ENCODE measurements at places on chromosomes 4 and X.
A peak's percentile ranks its signal among the peaks of the same experiment; 100 is the strongest.

- no peak for DNase-seq
Observed at GRCh38 chr4:61296144-61296543, 96.0 kb downstream of the ADGRL3 start.

GRCh38 chr4:46994007-46994405, 625 bp upstream of the GABRA4 start:
- no peak for DNase-seq

GRCh38 chr4:34362654-34363053, 1881.7 kb downstream of the ARAP2 start:
- DNase-seq, result no peak

- no peak for DNase-seq
Observed at GRCh38 chrX:101973066-101973465, 41.2 kb upstream of the ZMAT1 start.

DNA sequence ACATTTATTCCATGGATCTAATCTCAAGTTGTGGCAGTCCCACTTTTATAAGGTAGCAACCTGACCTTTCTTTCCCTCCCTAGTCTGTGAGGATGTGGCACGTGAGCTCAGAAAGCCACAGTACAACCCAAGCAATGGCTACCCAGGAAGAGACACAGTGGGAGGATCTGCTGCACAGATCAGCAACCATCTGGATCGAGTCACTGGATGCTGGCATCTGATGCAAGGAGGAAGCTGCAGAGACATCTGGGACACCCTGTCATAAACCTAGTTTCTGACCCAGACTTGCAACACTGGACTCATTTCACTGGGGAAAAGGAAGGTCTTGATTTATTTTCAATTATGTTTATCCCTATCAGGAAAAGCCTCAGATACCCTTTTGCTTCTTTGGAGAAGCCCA, 327.1 kb downstream of the PAPSS1 start:
- no peak for DNase-seq

DNA sequence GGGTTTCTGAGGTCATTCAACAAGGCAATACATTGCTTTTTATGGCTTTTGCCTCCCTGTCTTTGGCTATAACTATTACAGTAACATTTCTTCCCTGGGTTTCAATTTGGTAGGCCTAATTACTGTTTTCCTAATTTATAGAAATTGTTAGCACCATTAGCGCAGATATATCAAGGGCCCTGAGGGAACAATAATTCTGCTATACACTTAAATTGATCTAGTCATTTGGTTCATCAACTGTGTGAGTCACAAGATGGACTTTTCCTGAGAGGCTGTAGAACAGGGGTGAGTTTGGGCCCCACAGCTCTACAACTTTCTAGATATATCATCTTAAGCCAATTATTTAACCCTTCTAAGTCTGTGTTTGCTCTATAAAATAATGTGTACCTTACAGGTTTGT, 107.9 kb downstream of the COMMD8 start:
- DNase-seq, result no peak

- no peak for DNase-seq
Observed at GRCh38 chr4:155543126-155543765, 123.4 kb upstream of the GUCY1A1 start.

DNA sequence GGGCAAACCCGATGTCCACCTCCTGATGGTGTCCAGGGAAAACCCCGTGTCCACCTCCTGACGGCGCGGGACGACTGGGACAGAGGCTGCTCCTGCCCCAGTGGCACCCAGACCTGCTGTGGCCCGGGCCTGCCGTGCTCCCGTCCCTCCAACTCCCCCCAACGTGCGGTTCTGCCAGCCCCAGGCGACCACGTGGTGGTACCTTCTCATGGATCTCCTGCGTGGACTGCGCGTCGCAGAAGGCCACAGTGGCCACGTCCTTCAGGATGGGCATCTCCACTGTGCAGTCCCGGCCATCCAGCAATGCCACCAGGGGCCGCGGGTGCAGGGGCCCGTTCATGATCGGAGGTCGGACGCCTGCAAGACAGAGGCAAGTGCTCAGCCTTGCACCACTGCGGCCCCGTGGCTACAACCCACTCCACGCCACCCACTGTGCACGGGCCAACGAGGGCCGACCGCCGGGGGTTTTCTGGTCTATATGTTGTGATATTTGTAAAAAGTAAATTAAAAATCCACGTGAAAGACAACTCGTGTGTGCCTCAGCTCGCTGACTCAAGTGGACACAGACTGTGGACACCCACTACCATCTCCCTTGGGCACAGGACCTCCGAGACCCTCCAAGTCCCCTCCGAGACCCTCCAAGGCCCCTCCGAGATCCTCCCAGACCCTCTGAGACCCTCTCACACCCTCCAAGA, 10.8 kb downstream of the CTBP1 start:
- no peak for DNase-seq

DNA sequence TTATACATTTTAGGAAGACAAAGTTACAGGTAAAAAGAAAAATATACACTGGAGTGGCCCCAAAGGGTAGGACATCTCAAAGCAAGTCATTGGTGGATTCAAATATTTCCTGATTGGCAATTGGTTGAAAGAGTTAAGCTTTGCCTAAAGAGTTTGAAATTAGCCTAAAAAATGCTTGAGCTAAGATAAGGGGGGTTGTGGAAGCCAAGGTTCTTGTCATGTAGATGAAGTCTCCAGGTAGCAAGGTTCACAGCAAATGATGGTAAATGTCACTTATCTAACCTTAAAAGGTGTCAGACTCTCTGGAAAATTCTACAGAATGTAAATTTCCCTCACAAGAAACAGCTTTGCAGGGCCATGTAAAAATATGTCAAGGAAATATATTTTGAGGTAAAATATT, 596.7 kb downstream of the FAT4 start:
- no peak for DNase-seq

DNA sequence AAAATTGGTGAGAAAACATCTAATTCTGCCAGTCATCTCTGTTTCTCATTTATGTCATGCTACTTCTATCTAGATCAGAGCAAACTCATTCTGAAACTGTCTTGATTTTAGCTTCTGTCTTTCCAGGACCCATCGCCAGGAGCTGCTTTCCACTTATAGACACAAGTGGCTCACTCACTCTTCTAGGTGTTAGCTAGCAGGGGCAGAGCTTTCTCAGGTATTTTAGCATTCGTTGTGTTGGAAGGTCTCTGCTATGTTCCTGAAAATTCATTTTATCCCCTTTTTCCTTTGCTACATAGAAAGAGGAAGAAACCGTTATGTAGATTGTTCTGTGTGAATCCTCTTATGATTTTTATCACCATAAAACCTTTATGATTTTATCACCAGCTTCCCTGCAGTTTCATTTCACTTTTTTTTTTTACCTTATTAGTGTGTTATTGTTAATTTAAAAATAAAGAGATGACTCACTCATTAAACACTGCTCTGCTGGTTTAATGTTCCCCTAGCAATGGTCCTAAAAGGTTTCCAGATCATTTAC, 246.6 kb upstream of the AADAT start:
- no peak for DNase-seq

GRCh38 chrX:9530848-9531274, 66.0 kb downstream of the TBL1X start:
- peak; percentile 20 for DNase-seq

DNA sequence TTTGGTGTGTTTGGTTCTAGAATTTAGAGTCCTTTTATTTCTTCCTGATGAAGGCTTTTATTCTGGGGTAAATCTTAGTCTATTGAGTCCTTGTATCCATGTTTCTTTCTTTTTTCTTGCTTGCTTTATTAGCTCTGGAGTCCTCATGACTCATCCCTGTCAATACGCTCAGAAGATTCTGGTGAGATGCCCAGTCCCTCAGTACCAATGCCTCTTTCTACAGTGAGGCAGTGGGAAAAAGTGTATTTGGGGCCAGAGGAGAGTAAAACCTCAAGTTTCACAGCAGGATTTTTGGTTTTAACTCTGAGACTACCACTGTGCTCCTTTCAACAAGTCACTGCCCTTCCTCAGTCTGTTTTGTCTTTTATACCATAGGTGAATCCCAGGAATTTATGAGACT, 368.0 kb downstream of the GBA3 start:
- no peak for DNase-seq

- DNase-seq, result no peak
Observed at GRCh38 chr4:4781936-4782707, 77.3 kb upstream of the MSX1 start.

- DNase-seq, result no peak
Observed at GRCh38 chr4:139734201-139734874, 68.7 kb downstream of the MGST2 start.

DNA sequence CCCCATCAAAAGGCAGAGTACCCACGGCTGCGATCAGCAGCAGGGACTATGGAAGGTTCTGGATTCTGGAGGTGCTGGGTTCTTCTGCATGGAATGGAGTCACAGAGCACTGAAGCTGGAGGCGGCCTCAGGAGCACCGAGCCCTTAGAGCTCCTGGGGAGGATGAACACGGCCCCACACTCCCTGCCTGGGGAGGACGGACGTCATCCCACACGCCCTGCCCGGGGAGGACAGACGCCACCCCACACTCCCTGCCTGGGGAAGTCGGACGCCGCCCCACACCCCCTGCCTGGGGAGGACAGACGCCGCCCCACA, 9.9 kb downstream of the LRPAP1 start:
- no peak for DNase-seq

DNA sequence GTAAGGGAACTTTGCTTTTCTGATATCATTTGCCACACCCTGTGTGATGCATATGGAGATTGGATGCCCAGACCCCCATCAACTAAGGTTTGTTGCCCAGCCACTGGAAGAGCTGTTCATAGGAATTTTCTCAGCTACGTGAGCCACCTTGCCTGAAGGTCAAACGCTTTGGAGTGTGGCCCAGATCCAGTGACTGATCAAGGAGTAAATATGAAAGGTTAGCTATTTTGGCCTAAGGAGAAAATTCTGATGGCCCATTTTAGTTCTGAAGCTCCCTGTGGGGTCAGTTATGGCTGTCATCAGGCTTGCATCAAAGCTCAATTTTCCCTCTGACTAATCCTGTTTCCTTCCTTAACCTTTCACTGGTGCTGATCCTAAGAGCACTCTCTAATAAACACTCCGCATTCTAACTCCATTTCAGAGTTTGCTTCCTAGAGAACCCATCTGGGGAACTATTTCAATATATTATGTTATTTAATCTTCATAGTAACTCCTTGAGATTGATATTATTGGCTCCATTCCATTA, 407.7 kb downstream of the SPRY1 start:
- DNase-seq, result no peak

GRCh38 chr4:151408380-151408629, 671 bp upstream of the FHIP1A start:
- no peak for DNase-seq

GRCh38 chr4:150821641-150822040, 193.4 kb downstream of the LRBA start:
- no peak for DNase-seq

DNA sequence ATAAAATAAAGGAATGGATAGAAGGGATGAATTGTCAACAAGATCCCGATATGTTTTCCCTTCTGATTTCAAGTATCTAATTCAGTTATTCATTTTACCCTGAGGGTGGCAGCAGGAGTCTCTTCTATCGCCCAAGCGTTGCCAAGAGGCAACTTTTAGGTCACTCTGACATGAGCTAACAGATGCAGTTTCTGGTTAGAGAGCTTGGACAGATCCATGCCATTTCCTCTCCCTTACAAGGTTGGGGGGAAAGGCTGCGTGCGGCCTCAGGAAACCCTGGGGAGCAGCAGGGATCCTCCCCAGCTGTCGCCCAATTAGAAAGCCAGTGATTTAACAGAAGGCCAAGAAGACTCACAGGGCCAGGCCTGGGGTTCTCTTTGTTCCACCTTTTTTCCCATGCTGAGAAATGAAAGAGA, 35.3 kb upstream of the WAS start:
- DNase-seq, result no peak

DNA sequence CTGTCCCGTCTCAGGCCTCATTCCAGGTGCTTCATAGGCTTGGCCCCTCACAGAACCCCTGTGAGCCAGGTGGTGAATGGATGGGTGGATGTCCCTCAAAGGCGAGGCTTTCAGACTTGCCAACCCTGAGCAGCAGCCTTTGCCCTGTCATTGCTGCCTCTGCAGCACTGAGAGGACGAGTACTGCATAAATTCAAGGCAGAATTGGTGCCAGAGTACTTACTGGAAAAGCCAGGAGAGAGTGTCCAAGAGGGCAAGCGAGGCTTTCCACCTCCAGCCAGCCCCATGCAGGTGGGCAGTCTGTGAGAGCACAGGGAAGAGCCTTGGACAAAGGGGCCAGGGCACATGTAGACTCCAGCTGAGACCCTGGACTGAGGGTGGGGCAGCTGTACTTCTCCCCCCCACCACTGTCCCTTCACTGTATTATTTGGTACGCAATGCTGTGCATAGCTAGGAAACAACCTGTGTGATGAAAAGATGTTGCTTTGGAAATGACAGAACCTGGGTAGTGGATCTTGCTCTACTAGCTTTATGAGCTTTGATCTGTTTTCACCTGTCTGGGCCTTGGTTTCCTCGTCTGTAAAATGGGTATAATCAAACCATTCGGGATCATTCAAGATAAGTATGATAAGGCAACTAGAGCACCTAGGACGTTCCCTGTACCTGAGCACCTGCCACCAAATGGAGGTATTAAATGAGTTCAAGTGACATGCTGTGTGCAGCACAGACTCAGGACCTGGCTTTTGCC, 224.9 kb upstream of the PSAPL1 start:
- no peak for DNase-seq

DNA sequence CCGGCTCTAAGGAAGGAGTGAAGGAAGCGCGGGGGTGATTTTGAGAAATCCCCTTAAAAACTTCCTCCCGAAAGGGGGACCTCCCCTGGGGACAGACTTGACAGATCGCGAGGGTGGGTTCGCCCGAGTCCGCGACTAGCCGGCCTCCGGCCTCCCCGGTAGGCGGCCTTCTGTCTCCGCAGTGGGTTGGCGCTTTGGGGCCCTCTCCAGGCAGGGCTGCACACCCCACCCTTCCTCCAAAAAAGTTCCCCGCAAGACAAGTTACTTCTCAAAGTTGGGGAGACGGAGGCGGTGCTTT, 24.8 kb downstream of the HOPX start:
- DNase-seq, result no peak

DNA sequence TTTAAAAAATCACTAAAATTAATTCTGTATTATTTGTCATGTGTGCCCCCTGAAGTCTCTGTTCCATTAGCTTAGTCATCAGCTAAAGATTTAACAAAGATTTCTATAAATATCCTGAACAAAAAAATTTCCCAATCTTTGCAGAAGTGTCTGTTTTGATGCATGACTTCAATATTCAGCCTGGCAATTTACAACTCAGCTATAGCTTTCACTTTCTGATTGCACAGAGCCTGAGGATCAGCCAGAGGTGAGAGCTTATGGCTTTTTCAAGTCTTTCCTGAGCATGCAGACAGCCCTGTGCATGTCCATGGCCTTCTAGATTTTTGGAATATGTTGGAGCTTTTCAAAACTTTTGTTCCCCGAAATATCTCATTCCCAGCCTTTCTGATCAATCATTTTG, 420.1 kb downstream of the ZNF674 start:
- DNase-seq, result no peak

All from stimulated activated CD4-positive, alpha-beta T cell treated with anti-CD3 and anti-CD28 coated beads, TNF-alpha, amount 100 ng/mL, for 1 hour (primary cell).